Glomerular endothelial cell (primary cell): ENCODE measurements at places on chromosomes 7 and 10.

GRCh38 chr10:59558066-59558465 is 151.6 kb downstream of the SLC16A9 start:
- no peak for DNase-seq

DNA sequence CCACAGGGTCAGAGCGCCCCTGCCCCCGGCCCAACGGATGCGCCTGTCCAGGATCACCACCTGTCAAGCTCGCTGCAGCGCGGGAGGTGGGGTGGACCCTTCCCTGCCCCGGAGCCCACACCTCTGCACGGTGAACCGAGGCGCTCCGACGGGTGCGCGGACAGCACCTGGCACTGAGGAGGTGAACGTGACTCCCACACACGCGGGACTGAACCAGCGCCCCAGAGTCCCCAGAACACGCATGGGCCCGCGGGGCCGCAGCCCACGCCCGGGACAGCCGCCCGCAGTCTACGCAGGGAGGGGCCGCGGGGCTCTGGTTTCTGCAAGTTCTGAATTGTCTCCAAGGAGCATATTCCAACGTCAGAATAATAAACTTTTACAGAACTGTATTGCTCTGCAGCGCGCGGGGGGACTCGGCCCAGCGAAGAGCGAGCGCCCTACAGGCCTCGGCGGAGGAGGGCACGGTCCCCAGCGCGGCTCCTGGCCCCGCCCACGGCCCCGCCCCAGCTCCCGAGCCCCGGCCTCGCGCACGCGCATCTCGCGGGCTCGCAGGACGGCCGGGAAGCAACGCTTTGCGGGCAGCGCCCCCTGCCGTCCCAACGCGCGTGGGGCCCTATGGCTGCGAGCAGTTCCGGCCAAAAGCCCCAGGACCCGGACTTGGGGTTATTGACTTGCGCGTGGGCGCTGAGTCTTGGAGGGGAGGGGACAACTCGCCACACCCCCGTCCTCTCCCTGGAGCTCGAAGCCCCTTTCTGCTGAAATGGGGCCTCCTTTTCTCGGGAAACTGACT is 29.7 kb downstream of the OAT start:
- DNase-seq: peak; percentile 16

- no peak for DNase-seq
Observed at GRCh38 chr10:103281753-103282152, 4.8 kb downstream of the INA start.

GRCh38 chr7:106068986-106069385 is 43.1 kb downstream of the SYPL1 start:
- DNase-seq: no peak

DNA sequence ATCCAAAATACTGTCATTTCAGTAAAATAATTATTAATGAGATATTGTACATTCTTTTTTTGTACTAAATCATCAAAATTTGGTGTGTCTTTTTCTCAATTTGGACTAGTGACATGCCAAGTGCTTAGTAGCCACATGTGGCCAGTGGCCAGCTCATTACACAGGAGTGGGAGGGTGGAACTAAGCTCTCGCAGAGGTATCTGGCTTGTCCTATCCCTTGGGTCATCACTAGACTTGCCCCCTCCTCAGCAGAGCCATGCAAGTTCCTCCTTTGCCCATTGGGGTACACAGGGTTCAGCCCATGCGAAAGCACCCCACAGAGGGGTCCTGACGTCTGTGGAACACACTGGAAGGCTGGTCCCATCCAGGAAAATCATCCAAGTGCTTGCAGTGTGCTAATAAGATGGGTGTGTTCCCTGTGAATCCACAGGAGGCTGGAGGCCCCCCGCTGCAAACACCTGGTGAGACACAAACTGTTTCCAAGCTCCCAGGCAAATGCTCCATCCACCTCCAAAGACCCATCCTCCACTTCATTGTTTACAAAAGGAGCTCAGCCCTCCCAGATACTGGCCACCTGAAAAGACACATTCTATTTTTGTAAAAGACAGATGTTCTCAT is 1.3 kb downstream of the ARHGAP22 start:
- DNase-seq: no peak

DNA sequence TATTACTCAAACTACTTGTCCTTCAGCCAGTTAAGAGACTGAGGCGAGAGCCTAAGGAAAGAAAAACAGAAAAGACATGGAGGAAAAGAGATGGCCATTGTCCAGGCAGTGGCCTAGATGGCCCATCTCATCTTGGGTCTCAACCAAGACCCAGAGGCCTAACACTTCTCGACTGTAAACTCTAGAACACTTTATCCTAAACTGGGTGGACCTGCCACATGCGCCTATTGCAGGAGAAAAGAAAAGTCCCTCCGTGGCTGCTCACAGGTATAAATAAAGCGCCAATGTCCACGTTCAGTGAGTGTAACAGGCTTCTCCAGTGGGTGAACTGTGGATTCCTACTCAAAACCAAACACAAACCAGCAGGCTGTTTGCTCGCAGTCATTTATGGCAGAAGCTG is 92.7 kb upstream of the DDC start:
- no peak for DNase-seq

GRCh38 chr7:562374-562675 is 42.7 kb upstream of the PDGFA start:
- no peak for DNase-seq

GRCh38 chr10:114022766-114023597 is 20.7 kb upstream of the ADRB1 start:
- no peak for DNase-seq

DNA sequence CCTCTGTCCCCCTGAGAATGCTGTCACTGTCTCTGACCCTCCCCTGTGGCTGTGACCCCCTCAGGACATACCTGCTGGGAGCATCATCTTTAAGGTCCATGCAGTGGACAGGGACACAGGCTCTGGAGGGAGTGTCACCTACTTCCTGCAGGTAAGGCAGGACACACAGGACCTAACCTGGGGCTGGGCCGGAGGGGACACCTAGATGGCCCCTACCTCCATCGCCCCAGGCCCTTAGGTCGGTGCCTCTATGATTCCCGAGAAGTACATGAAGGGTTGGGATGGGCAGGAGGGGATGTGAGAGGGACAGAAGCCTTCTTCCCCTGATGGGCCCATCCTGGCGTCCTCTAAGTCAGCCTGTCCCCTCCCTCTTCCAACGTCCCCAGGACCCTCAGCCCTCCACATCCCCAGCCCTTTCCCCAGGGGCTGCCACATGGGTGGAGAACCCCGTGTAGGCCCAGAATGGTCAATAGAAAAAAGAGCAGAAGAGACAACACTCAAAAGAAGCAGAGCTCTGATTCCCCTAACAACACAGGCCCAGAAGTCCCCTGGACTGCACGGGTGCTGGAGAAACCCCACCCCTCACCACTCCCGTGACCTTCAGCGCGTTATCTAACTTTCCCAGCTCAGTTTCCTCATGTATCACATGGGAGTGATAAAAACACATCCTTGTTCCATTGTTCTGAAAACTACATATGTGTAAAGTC is 6.4 kb downstream of the CDHR1 start:
- no peak for DNase-seq

DNA sequence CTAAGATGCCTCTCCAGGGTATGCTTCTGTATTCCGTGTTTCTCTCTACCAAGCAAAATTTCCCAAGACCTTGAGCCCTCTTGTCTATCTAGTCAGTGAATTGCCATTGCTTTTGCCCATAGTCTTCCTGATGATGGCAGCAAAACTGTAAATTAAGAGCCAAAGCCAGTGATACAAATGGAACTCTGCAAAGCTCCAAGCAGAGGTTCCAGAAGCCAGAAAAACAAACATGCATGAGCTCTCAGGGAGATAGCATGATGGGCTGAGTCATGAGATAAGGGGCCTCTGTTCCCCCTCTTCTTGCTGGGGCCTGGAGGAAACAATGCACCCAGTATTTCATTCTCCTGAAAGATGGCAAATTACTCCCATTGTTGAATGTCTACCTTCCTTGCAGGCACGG is 24.7 kb downstream of the LSMEM1 start:
- no peak for DNase-seq

- DNase-seq: no peak
Observed at GRCh38 chr10:44965651-44966097, 6.1 kb downstream of the RASSF4 start.

DNA sequence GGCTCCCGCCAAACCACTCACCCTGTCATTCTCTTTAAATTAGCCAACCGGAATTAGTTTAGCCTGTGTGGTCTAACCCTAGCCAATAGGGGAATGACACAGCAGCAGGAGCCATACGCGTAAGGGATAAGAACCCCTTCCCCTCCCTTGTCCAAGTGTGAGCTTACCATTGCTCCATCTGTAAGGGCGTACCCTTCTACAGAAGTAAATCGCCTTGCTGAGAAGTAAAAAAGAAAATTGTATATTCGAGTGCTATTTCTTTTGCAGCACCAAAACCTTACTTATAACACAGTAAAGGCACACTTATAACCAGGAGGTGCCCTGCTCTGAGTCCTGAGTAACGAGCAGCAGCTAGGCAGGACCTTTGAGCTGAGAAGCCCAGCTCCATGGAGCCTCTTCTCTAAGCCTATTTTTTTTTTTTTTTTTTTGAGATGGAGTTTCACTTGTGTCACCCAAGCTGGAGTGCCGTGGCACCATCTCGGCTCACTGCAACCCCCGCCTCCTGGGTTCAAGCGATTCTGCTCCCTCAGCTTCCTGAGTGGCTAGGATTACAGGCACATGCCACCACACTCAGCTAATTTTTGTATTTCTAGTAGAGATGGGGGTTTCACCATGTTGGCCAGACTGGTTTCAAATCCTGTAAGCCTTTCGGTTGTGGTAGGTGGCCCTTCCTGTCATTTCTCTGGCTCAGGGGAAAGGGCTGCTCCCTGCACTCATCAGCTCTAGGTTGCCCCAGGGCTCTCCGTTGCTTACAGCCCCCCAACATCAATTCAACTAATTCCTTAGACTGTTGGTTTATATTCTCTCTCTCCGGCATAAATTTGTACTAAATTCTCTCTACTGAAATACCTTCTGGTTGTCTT is 73.3 kb downstream of the NSUN6 start:
- no peak for DNase-seq

DNA sequence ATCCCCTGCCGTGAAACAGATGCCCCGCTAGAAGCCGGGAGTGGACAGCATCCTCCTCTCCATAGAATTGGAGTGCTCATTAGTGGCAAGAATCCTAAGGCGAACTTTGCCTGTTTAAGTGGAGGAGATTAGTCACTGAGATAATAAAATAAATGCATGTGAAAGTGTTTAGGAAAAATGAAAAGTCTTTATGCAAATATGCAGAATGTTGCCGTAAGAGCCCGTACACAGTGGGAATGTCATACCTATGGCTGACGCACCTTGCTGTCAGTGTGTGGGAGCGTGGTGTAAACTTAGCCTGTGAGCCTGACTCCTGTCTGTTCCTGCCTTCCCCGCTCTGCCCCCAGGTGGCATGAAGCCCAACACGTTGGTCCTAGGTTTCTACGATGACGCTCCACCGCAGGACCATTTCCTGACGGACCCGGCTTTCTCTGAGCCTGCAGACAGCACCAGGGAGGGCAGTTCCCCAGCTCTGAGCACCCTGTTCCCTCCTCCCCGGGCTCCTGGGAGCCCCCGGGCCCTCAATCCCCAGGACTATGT is 1.7 kb upstream of the TRIP6 start:
- no peak for DNase-seq

GRCh38 chr10:98831391-98831790 is 384.7 kb upstream of the HPS1 start:
- DNase-seq: no peak

DNA sequence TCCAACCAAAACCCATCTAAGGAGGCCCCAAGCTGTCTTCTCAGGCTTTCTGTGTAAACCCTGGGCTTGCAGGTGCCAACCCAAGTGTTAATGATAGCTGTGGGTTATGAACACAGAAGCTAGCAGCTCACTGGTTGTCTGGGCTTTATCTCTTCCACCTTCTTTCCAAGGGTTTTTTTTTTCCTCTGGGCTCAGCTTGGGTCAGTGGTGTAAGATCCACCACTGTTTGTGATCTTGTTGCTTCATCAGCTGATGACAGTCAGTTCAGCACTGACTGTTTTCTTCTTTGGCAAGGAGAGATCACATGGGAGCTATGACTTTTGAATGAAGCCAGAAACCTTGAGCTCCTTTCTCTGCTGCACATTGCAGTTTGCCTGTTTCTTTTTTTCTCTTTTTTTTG is 4.6 kb downstream of the GTPBP4 start:
- no peak for DNase-seq

DNA sequence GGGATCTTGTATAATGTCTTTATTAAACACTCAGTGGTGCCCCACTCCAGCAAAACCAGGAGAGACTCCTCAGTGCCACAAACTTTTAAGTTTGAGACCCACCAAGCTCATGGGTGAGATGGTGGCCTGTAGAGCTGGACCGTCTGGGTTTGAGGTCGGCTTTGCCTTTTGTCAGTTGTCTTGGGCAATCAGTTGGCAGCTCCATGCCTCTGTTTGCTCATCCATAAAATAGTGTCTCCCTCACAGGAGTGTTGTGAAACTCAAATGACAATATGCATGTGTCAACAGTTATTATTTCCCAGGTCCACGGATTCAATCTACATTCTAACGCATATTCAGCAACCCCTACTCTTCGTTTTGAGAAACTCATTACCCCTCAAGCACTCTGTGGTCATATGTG is 367.8 kb upstream of the C7orf33 start:
- no peak for DNase-seq
